NCI-H146 (cell line): ENCODE measurements at places on chromosomes 1 and 21.

GRCh38 chr1:57857809-57858208 is 433.9 kb upstream of the DAB1 start:
- no peak for DNase-seq

- peak; percentile 87 for DNase-seq
Observed at GRCh38 chr1:226912587-226913176, 27.4 kb upstream of the COQ8A start.

GRCh38 chr1:116392717-116393404 is 19.8 kb downstream of the ATP1A1 start:
- DNase-seq = no peak

GRCh38 chr1:6624710-6625583 is at the start of gene THAP3:
TSS of gene THAP3 (plus strand) at chr1:6624868. CDS start at chr1:6625219, 351 bp downstream.
- DNase-seq = peak; percentile 77

DNA sequence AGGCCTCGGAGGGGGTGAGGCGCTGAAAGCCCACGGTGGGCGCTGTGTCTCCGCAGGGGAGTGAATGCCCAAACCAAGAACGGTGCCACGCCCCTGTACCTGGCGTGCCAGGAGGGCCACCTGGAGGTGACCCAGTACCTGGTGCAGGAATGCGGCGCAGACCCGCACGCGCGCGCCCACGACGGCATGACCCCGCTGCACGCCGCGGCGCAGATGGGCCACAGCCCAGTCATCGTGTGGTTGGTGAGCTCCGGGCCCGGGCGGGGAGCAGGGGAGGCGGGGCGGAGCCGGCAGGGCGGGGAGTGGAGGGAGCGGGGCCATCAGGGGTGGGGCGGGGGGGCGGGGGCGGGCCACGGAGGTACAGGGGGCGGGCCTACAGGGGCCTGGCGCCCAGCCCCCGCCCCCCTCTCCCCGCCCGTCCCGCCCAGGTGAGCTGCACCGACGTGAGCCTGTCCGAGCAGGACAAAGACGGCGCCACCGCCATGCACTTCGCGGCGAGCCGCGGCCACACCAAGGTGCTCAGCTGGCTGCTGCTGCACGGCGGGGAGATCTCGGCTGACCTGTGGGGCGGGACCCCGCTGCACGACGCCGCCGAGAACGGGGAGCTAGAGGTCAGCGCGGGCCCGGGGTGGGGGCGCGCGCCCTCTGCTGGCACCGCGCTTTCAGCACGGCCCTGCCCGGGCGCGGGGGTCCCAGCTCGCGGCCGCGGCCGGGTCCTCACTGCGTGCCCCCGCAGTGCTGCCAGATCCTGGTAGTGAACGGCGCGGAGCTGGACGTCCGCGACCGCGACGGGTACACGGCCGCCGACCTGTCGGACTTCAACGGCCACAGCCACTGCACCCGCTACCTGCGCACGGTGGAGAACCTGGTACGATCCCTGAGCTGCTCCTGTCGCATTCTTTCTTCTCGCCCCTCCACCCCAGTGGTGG is 15.9 kb downstream of the ESPN start:
- DNase-seq = peak; percentile 54

DNA sequence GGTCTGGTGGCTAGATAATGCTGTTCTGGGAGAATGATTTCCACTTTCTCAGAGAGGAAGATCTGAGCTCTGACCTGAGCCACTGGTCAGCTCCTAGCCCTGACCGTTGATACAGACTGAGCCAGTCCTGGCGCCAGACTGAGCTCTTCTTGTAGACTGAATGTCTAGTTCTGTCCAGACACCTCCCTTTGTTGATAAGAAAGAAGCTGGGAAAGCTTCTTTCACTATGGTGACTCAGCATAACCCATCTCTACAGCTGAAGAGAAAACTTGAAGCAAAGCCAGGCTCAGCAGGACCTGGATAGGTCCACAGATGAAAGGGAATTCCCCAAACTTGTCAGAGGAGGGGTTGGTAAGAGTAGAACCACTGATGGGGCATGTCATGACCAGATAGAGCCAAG is 9.9 kb upstream of the TRABD2B start:
- no peak for DNase-seq

GRCh38 chr1:215661033-215661432 is 93.9 kb downstream of the KCTD3 start:
- no peak for DNase-seq

DNA sequence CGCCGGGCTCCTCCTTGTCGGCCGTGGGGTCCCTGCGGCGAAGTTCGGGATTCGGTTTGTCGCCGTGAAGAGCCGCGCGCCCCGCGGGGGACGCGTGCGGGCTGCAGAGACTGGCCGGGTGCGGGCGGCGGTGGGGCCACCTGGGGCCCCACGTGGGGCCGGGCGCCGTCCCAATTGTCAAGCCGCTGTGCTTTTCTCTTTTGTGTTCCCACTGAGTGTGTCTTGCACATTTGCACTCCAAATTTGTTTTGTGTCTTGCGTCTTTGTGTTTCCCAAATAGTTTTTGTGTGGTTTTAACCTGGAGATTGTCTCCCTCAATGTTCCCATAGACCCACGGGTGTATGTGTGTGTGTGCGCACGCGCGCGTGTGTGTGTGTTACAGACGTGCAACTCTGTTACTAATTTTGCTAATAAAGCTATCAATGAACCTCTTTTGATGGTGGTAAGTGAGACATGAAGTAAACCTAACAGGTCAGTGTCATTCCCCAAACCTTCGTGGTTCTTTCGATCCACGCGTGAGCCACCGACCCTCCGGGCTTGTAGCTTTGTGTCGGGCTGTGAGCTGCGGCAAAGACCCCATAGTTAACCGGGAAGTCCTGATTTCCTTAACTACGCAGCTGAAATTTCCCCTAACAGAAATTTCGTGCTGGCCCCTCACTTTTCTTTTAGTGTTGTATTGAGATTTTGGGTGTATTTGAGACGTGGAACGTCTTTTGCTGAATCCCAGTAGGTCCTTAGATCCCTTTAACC is 708 bp downstream of the PRDM2 start:
- no peak for DNase-seq
